ENCODE measurements at places on chromosomes 5 and 9.
A peak's percentile ranks its signal among the peaks of the same experiment; 100 is the strongest.

DNA sequence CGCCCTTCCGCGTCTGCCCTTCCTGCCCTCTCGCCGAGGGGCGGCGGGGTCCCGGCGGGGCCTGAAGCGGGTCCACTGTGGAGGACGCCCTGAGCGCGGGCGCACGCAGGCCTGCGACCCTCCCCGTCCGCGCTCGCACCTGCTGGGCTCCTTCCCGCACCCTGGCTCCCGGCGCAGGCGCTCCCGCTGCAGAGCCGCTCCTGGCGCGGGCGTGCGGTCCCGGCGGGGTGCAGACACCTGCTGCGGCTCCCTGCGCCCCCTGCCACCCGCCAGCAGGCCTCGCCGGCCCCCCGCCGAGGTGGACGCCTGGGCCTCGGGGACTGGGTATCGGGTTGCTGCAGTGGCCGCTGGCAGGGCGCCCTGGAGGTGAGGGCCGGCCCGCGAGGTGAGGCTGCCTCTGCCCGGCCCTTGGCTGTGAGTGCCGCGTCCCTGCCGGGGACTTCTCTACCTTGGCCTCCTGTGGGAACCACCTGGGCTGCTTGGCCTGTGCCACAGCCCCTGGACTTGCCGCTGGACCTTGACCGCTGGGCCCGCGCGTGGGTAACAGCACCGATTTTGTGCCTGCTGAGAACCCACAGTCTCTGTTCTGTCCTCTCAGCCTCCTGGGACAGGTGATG, 627 bp downstream of the ARRDC1 start:
- DNase-seq: peak; percentile 23

DNA sequence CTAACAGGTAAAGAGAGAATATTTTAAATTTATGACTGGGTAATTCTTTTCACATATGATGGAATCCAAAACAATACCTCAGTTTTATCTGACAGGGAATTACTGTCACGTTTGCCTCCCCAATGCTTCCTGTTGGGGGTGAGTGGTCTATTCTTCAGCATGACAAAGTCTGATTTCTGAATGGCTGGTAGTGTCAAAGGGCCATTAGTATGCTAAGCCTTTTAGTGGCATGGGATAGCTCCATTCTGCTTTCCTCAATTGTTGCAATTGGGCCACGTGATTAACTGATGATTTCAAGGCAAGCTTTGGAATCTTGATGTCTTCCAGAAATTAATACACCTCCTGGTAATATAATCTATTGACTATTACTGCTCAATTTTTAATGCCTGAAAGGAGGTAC, 14.7 kb upstream of the NDUFS4 start:
- DNase-seq: no peak

GRCh38 chr9:131899296-131900228, 159.7 kb upstream of the RAPGEF1 start:
- DNase-seq: no peak

- DNase-seq: no peak
These were observed 8.0 kb downstream of the KLF9 start for GRCh38 chr9:70406434-70406862.

GRCh38 chr9:71816916-71817451, 48.7 kb upstream of the CEMIP2 start:
- no peak for DNase-seq

GRCh38 chr9:130587921-130588320, 8.5 kb downstream of the FUBP3 start:
- no peak for DNase-seq

DNA sequence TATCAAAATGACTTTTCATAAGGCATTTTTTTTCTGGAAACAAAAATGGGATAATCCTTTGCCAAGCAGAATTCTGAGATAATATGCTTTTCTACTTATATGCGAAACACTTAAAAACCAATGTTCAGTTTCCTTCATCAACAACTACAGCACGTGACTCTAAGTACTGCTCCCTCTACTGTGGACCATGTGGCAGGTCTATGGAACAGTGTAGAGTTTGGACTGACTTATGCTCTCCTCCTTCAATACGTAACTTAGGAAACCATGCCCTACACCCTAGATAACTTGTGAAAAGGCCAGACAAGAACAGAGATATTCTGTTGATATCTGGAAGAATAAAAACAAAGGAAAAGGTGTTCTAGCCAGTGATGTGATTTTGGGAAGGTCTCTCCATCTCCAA, 111.3 kb upstream of the GNA14 start:
- no peak for DNase-seq

DNA sequence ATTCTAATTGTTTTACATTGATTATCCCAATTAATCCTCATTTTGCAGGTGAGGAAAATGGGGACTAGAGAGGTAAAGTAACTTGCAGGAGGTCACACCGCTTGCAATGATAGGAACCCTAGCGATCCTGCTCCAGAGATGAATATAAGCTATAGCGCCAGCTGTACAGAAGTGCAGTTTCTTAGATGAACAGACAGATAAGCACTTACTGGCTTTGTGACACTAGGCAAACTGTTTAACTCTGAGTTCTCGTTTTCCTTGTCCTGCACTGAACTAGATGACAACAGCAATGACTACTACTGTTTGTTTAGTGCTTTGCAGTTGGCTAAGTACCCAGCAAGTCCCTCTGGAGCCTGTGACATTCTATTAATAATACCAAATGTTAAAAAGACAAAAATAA, 11.1 kb downstream of the LHX6 start:
- no peak for DNase-seq

- DNase-seq: no peak
These were observed 18.7 kb downstream of the ADAMTSL1 start for GRCh38 chr9:18492612-18493011.

- no peak for DNase-seq
These were observed 159.4 kb downstream of the RASEF start for GRCh38 chr9:82903503-82903902.

GRCh38 chr9:3161912-3162311, 318.0 kb upstream of the PUM3 start:
- no peak for DNase-seq

GRCh38 chr5:146169076-146169475, 13.4 kb downstream of the LARS1 start:
- no peak for DNase-seq

DNA sequence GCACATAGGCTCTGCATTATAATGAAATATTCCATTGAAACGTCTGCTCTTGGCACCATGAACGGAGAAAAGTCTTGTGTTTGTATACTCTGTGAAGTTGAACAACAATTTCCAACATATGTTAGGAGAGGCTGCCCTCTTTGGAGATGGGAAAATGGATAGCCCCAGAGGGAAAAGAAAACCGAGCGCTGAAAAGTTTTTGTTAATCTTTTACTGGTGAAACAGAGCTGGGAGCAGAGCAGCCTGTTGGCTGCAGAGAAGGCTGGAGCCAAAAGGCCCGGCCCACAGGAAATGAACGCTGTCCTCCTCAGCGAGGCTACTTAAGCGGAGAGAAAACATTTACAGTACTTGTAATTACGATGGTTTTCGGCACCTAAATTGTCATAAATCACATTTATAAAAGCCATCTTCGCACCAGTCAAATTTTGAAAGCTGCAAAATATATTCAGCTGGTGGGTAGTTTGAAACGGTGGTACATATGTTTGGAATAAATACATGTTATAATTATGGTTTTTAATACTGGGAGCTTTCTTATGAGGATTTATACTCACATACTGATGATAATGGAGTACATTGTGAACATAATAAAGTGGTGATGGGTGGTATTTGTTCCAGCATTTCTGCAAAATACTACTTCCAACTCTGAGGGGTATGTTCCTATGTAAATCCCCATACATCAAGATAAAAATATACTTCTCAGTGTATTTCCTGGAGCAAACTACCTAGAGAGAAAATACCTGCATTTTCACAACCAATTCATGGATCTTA, 129.6 kb upstream of the CNTLN start:
- peak; percentile 80 for DNase-seq

DNA sequence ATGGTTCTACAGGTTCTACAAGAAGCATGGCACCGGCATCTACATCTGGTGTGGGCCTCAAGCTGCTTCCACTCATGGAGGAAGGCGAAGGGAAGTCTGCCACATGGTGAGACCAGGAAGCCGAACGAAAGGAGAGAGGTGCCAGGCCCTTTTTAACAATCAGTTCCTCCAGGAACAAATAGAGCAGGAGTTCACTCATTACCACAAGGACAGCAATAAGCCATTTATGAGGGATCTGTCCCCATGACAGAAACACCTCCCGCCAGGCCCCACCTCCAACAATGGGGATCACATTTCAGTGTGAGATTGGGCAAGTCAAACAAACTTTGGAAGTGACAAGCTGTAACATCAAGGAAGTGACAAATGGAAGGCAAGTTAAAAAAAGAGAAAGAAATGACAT, 95.5 kb upstream of the PTPN3 start:
- no peak for DNase-seq

- no peak for DNase-seq
These were observed 13.6 kb downstream of the NTNG2 start for GRCh38 chr9:132175431-132175830.

- DNase-seq: no peak
These were observed 321.5 kb downstream of the ENC1 start for GRCh38 chr5:74319076-74319475.

- no peak for DNase-seq
These were observed 48.5 kb downstream of the ST8SIA4 start for GRCh38 chr5:100854591-100854990.

DNA sequence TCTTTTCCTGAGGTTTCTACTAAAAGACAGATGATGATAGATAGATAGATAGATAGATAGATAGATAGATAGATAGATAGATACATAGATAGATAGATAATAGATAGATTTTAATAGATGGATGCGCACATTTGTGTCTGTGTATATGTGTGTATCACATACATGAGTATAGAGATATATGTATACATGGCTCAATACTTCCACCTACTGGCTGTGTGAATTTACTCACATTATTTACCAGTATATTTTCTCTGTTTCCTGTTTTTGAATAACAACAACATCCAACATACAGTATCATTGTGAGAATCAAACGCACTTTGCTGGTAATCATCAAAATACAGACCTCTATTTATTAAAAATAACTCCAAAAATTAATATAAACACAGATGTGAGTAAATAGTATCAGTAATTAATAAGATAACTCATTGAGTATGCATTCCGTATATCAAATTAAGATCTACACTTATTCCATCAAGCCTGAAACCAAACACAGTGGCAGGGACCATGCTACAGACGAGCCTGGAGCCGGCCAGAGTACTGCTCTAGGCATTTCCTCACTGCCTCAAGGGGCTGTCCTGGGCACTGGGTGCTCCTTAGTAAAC, 338.0 kb downstream of the SEMA5A start:
- peak; percentile 53 for DNase-seq

- DNase-seq: no peak
These were observed 49.3 kb downstream of the NREP start for GRCh38 chr5:111707630-111708164.

GRCh38 chr5:35681911-35682310, 64.2 kb downstream of the SPEF2 start:
- no peak for DNase-seq

- no peak for DNase-seq
These were observed 46.8 kb downstream of the TENT4A start for GRCh38 chr5:6759983-6760382.

DNA sequence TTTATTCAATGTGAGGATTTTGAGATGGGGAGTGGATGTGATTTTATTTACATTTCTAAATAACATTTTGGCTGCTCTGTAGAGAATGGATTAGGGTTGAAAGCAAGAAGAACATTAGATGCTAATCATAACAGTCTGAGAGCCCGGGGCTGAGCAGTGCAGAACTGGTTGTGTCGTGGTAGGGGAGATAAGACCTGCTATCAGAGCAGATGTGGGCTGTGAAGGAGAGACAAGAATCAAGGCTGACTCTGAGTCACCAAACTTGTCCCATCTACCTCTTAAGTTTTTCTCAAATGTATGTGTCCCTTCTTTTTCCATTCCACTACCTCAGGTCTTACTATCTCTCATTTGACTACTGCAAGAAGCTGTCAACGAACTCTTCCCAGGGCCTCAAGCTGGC, 35.4 kb upstream of the SLC28A3 start:
- no peak for DNase-seq

DNA sequence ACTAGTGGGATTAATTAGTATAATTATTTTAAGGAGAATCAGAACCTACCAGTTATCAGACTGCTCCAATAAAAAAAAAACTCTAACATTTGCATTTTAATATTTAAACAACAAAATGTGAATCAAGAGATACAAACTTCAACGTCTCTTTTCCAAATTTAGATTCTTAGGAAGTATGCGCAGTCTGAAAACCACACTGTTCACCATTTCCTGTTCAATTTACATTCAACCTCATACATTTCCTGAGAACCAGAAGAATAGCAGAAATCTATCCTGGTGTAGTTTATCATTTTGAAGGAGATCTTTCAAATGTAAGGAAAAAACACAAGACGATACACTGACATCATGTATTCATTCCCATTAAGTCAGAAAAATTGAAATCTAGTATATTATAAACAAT, 869.2 kb downstream of the EFNA5 start:
- DNase-seq: no peak

DNA sequence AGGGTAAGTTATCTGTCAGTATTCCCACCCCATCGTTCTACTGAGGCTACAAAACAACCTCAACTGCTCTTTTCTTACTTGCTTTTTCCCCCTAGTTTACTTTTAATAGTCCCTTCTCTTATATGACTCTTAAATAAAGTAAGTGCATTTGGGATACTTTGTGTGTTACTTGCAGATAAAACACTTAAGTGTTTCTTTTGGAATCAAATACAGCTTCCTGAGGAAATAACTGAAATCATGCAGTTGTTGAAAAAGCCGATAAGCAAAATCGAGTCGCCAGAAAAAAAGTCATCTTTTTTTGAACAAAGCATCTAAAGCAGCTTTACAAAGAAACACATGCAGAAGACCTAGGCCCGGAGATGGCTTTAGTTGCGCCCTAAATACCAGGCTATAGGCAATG, 53.5 kb upstream of the EPB41L4A start:
- DNase-seq: no peak

GRCh38 chr5:177447066-177447610, 524 bp downstream of the PRR7 start:
- DNase-seq: no peak

DNA sequence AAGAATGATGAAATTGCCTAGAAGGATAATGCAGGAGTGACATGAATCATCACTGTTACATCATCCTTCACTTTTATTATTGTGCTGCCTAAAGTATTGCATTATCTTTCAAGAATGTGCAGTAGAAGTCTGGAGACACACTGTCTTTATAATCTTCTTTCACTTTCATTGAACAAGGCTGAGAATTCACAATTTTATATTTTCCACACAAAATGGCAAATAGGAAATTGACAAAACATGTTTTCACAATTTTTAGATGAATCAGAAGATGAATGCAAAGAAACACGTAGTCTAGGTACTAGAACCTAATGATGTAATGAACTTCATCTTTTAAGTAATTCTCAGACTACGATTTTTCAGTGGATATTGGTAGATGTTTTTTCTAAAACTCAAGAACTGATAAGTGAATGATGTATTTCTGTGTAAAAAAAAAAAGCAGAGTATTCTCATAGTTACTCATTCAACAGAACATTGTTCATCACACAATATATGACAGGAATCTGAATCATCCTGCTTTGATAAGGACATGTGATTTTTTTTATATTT, 131.5 kb upstream of the GRHPR start:
- no peak for DNase-seq

DNA sequence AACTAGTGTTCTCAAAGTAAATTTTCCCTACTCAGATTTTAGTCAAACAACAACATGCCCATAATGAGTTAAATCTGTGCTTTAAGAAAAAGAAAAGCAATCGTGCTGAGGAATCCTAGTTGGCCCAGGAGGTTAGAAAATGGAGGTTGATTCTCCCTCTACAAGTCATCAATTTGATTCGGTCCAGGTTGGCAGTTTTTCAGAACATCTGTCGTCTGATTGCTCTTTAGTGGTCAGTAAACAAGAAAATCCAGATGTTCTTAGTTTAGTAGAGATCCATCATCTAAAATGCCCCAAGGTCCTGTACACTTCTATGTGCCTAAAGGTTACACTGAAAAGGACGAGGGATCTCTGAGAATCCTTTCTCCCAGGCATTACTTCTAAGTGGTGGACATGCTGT, 659.2 kb downstream of the MTRR start:
- DNase-seq: no peak

All from spinal cord (tissue), 10 donors.